ENCODE measurements at places on chromosomes 5 and 9.

GRCh38 chr5:95856501-95856981, 34.0 kb upstream of the GLRX start:
- no peak for DNase-seq

DNA sequence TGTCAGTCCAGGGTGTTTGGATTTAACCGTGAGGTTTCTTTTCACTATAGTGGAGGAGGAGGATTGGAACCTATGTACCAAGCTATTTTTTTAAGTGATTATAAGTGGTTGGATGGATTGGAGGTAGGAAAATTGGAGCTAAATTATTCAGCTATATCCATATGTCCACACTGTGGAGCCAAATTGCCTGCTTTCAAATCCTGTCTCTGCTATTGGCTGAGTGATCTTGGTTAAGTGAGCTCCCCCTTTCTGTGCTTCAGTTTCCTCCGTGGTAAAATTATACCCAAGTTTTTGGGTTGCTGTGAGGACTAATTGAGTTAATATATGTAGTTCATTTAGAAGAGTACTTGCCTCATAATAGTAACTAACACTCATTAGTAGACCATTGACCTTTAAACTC, 2.5 kb downstream of the CENPP start:
- no peak for DNase-seq

DNA sequence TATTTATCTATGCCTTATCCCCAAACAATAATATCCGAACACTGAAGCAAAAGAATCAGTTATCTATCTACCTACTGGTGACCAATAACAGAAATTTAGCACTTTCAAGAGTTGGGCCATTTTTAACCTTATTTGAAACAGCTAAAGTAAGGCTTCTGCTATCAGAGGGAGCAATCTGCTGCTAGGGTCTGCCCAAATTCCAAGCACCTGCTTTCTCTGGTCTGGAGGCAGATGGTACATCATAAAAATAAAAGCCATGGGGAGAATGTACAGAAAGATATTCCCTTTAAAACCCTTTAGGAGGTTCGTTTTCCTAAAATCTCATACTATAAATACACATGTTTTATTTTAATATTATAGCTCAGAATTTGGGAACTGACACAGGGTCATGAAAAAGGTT, 37.7 kb upstream of the ARSB start:
- DNase-seq = no peak

DNA sequence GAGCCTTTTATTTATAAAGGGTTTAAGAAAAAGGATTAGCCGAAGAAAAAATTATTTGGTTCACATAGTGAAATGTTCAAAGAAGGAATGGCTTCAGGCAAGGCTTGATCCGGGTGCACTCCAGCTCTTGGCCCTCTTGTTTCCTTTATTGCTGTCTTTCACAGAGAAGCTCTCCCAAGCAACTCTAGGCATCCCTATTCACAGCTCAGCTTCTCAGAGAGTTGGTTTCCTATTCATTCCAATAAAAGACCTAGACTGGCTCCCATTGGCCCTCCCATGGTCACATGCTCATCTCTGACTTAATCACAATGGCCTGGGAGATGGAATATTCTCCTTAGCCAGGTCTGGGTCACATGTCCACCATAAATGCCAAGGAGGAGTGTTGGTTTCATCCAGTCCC, 9.4 kb upstream of the FGFR4 start:
- no peak for DNase-seq

- DNase-seq = no peak
Measured at GRCh38 chr5:5025774-5026408, 114.2 kb upstream of the ADAMTS16 start.

DNA sequence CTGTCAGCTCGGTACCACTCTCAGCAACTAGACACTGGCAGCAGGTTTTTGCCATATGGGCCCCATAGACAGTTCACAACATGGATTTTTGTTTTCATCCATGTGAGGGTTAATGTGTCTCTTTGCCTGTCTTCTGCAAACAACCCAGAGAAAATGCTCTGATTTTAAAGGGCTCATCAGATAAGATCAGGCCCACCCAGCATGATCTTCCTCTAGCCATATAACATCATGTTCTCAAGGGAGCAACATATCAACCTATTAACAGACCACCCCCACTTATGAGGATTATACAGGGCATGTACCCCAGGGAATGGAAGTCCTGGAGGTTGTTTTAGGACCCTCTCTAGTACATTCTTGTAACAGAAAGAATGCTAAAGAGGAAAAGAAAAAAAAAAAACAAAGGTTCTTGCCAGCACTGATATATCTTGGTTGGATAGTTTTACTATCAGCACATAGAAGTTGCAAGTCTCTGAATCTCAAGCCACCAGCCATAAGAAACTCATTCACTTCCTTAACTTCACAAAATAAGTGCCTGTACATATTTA, 1015.1 kb downstream of the TLE4 start:
- DNase-seq = no peak

DNA sequence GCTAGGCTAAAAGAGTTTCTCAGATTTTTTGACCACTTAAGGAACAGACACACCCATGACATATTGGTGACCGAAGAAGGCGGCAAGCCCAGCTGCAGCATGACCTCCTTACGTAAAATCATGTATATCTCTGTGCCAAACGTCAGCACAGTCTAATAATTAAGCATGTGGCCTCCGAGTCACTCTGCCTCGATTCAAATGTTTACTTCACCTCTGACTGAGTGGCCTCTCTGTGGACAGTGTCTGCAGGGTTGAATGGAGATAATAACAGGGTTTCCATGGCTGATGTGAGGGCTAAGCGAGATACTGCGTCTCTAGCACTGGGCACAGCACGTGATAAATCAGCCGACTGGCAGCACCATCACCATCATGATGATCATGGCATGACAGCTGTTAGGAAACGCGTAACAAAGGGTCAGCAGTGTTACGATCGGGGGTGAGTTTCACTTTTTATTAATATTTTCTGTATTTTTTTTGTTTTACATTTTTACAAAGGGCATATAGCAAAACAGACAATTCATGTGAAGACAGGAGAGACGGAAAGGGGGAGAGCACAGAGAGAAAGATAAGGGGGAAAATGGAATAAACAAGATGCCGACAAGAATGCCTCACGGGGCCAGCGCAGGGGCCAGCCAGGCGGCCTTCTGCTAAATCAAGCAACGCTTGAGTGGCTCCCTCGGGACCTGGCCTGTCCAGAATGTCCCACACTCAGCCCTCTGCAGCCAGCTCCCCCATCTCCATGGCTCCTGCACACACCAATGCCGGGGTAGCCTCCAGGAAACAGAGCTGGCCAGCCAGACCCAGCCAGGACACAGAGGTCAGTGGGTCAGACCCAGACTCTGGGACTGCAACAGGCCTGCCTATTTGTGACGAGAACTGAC, 60.3 kb downstream of the ADAMTS2 start:
- no peak for DNase-seq

- DNase-seq = no peak
Measured at GRCh38 chr5:27450607-27451006, 412.2 kb upstream of the CDH9 start.

GRCh38 chr9:2085716-2086115, 70.6 kb downstream of the SMARCA2 start:
- no peak for DNase-seq

DNA sequence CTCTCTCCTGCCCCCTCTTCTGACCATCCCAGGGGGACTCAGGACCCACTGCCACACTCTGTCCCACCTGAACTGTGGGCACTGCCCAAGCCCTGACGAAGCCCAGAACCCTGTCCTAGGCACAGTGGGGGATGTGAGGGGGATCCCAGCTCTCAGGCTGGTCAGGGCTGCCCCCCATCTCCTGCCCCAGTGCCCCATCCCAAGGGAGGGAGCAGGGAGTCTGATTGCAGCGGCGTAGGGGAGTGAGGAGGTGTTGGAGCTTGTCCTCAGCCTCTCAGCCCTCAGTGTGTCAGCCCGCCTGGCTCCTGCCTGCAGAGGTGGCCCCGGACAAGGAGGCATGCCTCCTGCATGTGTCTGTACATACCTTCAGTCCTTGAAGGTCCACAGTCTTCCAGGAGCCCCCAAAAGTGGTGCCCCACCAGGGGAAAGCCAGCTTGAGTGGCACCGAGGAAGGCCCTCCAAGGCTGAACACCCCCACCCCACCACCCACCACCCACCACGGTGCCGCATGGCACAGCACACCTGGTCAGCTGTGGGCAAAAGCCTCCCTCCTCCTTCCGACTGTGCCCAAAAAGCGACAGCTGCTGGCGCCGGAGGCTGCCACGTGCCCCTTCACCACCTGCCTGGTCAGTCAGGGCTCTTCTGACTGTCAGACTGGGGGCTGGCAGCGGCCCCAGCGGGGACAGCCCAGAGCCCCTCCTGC, 930 bp downstream of the SARDH start:
- DNase-seq = no peak

DNA sequence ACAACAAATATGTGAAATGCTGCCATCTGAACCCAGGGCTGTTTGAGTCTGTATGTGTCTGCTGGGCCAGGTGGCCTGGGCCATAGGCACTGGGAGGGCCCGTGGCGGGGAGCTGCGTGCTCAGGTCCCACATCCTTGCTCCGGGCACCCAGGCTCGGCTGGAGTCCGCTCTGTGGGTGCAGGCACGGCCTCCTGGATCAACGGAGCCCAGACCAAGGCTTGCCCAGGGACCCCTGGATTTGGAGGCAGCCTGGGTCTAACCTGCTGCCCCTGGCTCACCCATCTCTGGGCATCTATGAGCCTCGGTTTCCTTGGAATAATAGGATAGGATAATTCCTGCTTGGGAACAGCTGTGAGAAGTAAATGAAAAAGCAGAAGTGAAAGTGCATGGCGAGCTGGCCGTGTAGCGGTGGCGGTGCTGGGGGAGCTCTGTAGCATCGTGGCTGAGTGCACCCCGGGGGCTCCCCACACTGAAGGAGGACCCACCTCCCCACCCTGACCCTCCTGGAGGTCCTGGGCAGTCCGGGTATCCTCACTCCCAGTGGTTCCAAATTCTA, 1.2 kb downstream of the CDHR2 start:
- no peak for DNase-seq

GRCh38 chr5:56490971-56491468, 257.9 kb upstream of the ANKRD55 start:
- DNase-seq = peak; percentile 44

DNA sequence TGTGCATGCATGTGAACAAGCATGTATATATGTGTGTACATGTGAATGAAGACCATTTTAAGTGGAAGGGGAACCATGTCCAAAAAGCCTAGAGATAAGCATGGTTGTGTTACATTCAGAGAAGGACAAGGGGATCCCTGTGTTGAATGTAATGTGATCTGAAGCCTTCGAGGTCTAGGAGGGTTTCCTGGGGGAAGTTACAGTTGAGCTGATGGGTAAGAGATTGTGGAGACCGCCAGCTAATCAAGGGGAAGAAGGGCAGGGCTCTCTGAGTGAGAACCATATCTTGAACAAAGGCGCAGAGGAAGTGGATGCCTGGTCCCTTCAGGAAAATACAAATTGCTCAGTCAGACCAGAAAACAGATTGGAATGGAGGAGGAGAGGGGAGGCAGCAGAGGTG, 45.5 kb upstream of the TNFSF15 start:
- DNase-seq = no peak

- DNase-seq = no peak
Measured at GRCh38 chr9:123469282-123469681, 113.3 kb downstream of the CRB2 start.

All from stimulated activated CD4-positive, alpha-beta T cell treated with anti-CD3 and anti-CD28 coated beads, TNF-alpha, amount 100 ng/mL, for 24 hours (primary cell).